ENCODE measurements at places on chromosomes 6 and 20.

GRCh38 chr20:51486197-51487005 lies 56.1 kb downstream of the NFATC2 start:
- DNase-seq: no peak

GRCh38 chr6:37473364-37474095 lies 26.2 kb downstream of the CCDC167 start:
- DNase-seq: no peak

- no peak for DNase-seq
Observed at GRCh38 chr6:4274382-4275082, 139.2 kb upstream of the ECI2 start.

DNA sequence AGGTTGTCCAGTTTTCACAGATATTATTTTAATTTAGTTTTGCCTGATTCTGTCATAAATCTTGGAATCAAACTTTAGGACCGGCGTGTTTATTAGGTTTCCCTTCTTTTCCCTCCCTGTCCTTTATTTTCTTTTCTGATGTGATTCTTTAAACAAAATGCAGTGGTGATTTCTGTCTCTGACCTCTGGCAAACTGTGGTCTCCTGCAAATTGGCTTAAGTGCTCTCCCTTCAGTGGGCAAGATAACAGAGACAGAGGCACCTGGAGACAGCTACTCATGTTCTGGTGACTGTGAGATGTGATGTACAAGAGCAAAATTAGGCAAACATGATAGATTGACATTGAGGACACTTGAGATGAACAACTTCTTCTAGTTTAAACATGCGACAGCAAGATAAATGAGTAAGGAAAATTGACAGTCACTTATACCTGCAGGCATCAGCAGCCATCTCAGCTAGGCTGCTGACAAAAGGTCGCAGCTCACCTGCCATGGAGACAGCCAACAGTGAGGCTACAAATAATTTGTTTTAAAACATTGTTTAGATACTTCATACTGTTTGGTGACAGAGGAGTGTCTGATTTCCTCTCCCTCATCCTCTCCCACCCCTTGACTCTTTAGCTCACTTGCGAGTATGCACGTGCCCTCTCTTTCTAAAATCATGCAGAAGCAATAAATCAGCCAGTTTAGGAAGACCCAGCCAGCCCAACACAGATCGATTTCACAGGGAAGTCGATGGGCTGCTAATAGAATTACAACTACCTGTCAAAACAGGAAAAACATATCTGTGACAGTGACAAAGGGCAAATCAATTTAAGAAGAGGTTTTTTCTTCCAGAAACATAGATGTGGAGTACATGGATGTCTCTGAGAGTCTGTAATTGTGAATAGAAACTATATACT lies 63.4 kb upstream of the MAP3K7 start:
- DNase-seq: no peak

DNA sequence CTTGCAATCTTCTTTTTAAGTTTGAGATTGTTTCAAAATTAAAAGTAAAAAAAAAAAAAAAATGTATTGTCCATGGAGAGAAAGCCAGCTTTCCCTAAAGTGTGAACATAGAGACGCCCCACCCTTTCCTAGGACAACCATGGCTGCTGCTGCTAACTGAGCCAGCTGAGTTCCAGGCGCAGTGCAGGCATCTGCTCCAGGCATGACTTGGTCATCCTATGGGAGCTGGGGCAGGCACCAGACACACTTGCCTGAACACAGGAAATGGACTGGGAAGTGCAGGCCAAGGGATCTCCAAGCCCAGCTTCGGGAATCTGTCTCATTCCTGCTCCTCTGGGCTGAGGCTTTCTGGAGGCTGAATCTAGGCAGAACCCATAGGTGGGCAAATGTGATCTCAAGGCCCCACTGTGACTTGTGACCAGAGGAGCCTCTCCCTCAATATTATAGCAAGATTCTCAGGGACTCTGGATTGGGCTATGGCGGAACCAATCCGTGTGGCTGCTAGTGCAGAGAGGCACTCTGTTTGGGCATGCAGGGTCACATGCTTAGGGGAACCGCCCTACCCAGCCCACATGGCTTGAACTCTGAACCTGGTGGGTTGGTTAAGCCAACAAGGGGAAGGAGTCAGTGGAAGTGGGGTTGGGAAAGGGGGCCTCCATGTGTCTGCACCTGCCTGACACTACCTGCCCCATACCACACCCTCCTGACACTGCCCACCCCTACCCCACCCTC lies 138.2 kb upstream of the CST7 start:
- DNase-seq: no peak

DNA sequence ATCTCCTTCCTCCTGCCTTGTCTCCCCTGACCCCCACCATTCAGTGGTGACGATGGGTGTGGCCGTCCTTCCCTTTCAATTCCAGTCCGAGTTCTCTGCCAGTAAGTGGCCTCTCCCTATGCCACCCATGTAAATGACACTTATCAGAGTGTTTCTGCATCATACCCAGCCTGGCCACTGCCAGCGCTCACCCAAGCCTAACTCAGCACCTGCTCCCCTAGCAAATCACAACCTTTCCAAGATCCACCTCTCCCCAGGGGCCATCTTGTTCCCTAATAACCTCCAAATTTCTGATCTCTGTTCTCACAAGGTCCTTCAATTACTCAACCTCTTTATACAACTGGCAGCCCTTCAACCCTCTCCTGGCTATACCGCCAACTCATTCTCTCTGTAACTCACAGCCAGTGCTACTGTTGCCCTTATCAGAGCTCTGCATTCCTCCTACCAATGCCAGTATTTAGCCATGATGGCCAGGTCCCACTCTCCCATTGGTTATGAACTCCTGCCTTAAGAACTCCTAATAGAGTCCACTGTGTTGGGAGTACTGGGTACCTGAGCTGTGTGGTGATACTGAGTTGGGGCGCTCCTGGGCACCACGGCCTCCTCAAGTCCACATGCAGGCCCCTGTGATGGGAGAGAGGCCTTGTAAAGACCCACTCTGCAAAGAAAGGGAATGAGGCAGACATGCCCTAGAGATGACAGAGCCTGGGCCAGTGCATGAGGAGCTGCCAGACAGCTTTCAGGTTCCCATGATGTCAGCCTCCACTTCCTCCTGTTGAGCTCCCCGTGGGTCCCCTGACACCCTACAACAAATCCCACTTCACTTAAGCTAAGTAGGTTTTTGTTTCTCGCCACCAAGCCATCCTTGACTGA lies 187.4 kb upstream of the RREB1 start:
- no peak for DNase-seq

GRCh38 chr6:39884696-39885095 lies 49.6 kb downstream of the MOCS1 start:
- DNase-seq: no peak

GRCh38 chr6:159788276-159788675 lies 1.1 kb downstream of the TCP1 start:
- no peak for DNase-seq

DNA sequence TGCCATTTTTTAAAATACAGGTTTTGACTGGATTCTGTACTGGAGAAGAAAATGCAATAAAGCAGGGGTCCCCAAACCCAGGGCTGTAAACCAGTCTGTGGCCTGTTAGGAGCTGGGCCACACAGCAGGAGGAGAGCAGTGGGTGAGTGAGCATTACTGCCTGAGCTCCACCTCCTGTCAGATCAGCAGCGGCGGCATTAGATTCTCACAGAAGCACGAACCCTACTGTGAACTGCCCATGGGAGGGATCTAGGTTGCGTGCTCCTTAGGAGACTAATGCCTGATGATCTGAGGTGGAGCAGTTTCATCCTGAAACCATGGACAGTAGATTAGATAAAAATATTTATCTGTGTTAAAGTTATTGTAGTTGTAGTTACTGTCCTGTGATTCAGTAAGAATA lies 21.1 kb upstream of the FBXO9 start:
- no peak for DNase-seq

GRCh38 chr6:31729979-31730630 lies 1.0 kb upstream of the DDAH2 start:
- peak; percentile 56 for DNase-seq

DNA sequence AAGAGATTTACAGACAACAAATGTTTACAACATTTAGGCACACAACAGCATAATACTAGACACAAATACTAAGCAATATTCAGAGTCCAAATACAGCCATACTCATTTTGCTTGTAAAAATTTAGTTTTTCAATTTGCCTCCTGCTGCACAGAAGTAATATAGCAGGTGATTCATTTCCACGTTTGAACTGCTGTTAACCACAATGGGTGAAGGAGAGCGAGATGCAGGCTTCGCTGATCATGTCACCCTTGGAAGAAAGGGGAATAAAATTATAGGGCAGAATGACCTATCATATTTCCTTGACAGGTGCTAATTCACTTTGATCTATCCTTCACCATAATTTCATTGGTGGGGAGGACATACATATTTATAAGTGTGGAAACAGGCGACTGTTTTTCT lies 643.8 kb upstream of the AGPAT4 start:
- no peak for DNase-seq

- DNase-seq: no peak
Observed at GRCh38 chr6:82268301-82268846, 20.8 kb upstream of the IBTK start.

- no peak for DNase-seq
Observed at GRCh38 chr20:24990810-24991252, 1.7 kb downstream of the APMAP start.

DNA sequence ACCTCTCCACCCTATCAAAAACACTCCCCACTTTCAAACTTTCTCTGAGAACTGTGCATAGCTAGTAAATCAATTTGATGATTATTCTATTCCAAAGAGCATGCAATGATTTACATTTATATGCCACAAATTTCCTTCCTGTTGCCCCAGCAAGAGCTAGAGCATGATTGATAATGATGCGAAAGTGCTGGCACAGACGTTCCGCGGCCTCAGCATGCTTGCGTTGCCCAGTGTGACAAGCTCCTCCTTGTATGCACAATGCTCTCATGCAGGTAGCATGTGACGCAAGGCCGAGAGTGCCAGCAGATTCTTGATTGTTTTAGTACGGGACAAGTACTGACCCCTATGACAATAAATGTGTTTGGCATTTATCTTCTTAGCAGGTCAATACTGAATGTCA lies 696.3 kb upstream of the SLC35B3 start:
- no peak for DNase-seq

DNA sequence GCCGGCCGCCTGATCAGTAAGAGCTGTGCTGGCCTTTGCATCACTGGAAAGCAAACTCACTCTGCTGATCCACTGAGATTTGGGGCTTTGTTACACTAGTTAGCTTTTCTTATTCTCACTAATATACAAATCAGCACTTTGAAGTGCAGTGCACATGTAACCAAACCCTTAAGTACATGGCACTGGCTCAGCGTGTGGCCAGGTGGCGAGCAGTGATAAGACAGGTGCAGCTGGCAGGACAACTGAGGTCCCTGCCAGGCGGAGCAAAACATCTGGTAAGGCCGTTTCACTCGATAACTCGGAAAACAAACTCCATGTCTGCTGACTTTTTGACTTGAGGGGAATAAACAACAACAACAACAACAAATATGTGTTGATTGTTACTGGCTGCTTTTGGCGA lies 11.0 kb downstream of the GFRA4 start:
- no peak for DNase-seq

DNA sequence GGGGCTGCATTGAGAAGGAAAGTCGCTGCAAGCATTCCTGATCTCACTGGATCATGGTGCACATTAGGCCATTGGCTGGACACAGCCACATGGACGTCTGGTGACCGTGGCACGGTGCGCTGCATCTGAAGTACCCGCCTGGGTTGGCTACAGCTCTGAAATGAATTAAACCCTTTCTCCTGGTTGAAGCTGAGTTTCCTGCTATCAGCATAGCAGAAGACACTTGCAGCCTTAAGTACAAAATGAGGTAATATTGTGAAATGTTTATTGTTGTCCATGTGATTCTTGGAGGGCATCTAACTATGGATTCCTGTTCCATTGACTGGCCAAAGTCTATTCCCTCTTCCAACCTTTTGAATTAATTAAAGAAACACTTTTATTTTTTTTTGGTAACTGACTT lies 89.8 kb upstream of the ADTRP start:
- no peak for DNase-seq

GRCh38 chr20:63640086-63640485 lies 13.1 kb downstream of the STMN3 start:
- no peak for DNase-seq

DNA sequence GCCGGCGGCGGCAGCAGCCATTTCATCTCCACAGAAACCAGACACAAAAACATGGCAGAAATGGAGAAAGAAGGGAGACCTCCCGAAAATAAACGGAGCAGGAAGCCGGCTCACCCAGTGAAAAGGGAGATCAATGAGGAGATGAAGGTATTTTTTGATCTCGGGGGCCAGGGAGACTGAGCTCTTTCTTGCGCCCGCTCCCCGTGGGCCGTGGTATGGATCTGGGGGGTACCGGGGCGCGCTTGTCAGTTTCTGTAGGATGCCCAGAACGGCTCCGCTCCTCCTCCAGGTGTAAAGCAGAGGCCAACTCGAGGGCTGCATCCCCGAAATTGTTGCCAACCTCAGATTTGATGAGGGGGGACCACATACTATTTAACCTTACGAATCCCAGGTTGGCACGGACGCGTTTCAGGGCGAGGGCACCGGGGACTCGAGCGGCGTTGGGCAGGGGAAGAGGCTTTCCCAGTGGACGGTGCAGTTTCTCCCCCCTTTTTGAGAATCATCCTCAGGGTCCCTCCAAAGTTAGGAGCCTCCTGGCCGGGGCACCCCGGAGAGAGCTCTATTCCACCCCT lies 735 bp downstream of the SOBP start:
- DNase-seq: no peak

- DNase-seq: no peak
Observed at GRCh38 chr6:15148356-15148946, 97.4 kb upstream of the JARID2 start.

DNA sequence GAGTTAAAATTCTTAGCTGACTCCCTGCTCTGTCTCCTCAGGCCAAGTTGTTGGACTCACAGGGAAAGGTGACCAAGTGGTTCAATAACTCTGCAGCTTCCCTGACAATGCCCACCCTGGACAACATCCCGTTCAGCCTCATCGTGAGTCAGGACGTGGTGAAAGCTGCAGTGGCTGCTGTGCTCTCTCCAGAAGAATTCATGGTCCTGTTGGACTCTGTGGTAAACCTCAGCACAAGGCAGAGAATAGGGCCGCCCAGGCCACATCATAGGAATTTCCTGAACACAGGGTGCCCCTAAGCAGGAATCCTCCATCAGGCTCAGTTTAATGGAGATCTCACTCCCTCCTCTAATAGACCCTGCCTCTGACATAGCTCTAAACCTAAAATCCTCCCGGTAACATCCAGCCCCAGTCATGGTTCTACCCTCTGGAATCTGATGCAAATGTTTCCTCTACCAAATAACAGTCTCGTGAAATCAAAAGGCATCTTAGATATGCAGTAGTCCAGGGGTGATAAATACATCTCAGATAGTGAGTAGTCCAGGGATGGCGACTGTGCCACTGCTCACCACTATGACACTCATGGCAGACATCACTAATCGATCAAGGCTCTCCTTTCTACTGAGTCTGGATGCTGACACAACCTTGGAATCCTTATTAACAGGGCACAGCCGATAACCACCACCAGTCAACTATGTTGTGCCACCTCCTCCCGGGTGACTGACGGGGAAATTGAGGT lies 18.3 kb downstream of the BPIFB1 start:
- DNase-seq: no peak

GRCh38 chr20:31811198-31811597 lies 8.0 kb upstream of the MYLK2 start:
- DNase-seq: no peak

GRCh38 chr20:37564016-37564387 lies 36.3 kb upstream of the BLCAP start:
- no peak for DNase-seq

Data from HCT116 (cell line).